CD4-positive, alpha-beta T cell treated with Interleukin-17A for 1 hour (primary cell): ENCODE measurements at places on chromosomes 6 and 20.

GRCh38 chr6:50112981-50113857, 63.5 kb upstream of the DEFB112 start:
- DNase-seq: no peak

GRCh38 chr6:138681627-138682026, 91.9 kb upstream of the CCDC28A start:
- DNase-seq: no peak

GRCh38 chr20:19506021-19506420, 252.0 kb upstream of the RIN2 start:
- no peak for DNase-seq

DNA sequence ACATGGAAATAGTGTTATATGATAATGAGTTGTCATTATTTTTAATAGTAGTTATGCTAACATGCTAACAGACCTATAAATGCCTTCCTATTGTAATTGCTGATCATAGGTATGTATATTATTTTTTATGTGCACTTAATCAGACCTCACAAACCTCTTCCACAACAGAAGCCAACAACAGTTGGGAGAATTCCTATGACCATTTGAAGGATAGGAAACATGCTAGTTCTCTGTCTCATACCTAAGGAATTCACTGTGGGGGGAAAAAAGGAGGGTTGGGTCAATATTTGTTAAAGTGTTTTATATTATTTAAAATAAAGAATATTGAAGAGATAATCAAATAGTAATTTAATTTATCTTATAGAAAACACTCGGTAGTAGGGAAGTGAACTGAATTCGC, 990.9 kb downstream of the EPHA7 start:
- no peak for DNase-seq

GRCh38 chr6:146410851-146411595, 132.6 kb upstream of the RAB32 start:
- no peak for DNase-seq

GRCh38 chr6:166318227-166318626, 10.0 kb upstream of the PRR18 start:
- no peak for DNase-seq

- DNase-seq: no peak
Measured at GRCh38 chr6:98560841-98561240, 273.5 kb upstream of the POU3F2 start.

GRCh38 chr6:118102401-118102800, 195.3 kb downstream of the SLC35F1 start:
- no peak for DNase-seq

DNA sequence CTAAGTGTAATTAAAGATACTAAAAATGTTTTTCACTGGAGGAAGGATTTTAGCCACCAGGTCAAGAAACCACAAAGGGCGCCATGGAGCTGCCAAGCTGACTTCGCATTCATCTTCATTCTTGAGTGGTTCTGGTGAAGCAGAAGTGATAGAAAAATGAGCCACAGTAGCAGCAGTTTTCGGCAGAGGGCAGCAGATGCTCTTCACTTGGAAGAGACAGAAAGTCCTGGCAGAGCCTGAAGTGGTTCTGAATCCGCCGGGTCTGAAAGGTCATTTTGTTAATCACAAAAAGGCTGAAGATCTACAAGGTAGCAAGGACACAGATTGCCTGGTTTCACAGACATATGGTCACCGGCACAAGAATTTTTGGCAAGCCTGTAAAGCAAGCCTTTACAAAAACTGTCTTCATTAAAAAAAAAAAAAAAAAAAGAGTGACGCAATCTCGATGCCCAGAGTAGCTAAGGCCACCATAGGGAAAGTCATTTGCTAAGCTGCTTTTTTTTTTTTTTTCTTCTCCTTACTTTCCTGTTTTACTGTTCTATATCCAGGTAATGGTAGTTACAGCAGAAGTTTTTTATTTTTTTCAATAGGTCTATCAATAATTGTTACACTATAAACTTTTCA, 345.1 kb upstream of the AGPAT4 start:
- no peak for DNase-seq

DNA sequence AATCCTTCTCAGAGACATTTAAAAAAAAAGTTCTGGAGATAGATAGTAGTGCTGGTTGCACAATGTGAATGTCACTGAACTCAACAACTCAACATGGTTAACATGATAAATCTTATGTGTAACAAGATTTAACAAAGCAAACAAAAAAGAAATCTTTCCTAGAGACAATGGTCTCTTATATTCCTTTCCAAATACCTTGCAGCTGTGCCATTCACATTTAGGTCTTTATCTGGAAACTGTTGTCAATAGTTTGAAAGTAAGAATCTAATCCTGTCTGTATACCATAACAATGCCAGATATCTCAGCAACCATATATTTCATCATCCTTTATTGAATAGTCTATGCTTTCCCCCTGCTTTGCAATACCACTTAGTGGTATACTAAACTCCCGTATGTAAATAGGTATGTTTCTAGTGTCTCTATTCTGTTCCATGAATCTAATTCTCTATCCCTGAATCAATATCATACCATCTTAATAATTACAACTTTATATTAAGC, 2.1 kb downstream of the SERAC1 start:
- DNase-seq: no peak

GRCh38 chr6:105639124-105639523, 236.2 kb upstream of the PREP start:
- no peak for DNase-seq

- DNase-seq: no peak
Measured at GRCh38 chr6:37612475-37612874, 85.2 kb downstream of the MDGA1 start.

- no peak for DNase-seq
Measured at GRCh38 chr20:15144916-15145315, 807.5 kb upstream of the FLRT3 start.

GRCh38 chr6:624979-625378, 31.9 kb downstream of the HUS1B start:
- DNase-seq: no peak

GRCh38 chr6:22153384-22154158, 143.3 kb downstream of the PRL start:
- DNase-seq: no peak
